ENCODE measurements at places on chromosomes 4 and X.
A peak's percentile ranks its signal among the peaks of the same experiment; 100 is the strongest.

- DNase-seq = no peak
Measured at GRCh38 chr4:128635141-128635954, 174.2 kb upstream of the JADE1 start.

- DNase-seq = no peak
Measured at GRCh38 chr4:187209921-187210613, 486.4 kb upstream of the FAT1 start.

GRCh38 chr4:130183096-130183495 is 1087.1 kb downstream of the C4orf33 start:
- no peak for DNase-seq

DNA sequence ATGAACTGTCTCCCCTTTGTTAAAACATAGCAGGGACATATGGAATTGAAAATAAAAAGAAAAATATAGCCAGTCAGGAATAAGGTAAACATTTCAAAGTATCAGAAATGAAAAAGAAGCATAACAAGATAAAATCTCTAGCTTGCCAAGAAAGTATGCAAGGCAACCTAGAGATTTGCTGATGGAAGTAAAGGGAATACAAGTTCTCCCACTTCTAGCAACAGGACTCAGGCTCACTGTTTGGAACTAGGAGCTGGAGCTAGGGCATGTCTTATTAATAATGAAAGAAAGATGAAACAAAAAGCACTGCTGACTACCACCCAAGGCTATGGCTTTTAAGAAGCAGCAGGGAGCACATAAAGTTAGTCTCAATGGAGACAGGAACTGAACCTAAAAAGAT is 18.2 kb downstream of the ANKRD50 start:
- no peak for DNase-seq

GRCh38 chr4:149555799-149556198 is 259.8 kb downstream of the IQCM start:
- no peak for DNase-seq

- peak; percentile 60 for DNase-seq
Measured at GRCh38 chr4:3044870-3045819, 29.2 kb downstream of the HTT-AS start.

DNA sequence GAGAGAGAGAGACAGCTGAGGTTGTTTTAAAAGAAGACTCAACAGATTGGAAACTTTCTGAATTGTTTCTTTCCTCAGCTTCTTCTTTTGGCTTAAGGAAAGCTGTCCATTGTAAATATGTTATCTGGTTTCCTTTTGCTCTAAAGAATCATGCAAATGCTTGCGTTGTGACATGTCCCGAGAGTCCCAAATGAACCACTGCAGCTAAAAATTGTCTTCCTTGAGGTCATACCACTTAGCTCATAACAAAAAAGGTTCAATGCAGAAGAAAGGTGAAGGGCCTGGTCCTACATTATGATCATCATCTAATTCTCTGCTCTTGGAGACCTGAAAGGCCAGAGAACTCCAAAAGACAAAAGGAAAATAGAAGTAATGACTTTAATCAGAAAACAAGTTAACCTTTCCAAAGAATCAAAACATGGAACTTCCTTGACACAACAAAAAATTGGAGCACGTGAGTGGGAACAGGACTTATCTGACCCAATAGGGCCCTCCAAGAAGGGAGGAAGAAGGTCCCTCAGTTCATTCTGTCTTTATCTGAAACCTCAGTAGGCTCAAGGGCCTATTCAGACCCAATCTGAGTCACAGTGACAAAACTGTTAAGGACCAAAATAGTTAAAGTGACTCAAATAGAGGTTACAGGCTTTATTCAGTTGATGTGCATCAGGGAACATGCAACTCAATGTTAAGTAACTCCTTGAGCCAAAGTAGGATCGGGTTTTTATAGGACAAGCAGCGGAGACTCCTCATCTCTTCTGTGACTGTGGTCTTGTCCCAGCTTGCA is 14.7 kb upstream of the VSIG1 start:
- DNase-seq = no peak

DNA sequence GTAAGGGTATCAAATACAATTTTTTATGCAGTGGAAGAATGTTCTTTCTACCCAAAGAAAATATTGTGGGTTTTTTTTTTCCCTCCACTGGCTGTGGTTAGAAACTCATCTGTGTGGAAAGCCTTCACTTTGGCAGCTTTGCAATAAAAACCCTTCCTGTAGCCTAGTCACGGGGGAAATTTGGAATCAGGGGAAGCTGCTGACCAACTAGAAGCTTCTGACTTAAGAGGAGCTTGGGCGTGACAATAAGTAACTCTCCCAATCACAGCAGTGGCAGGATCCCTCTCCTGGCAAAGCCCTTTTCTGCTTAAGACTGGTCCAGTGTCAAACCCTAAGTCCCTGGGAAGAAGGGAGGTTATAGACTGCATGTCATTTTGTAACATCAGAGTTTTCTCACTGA is 87.9 kb downstream of the LRRC66 start:
- no peak for DNase-seq

DNA sequence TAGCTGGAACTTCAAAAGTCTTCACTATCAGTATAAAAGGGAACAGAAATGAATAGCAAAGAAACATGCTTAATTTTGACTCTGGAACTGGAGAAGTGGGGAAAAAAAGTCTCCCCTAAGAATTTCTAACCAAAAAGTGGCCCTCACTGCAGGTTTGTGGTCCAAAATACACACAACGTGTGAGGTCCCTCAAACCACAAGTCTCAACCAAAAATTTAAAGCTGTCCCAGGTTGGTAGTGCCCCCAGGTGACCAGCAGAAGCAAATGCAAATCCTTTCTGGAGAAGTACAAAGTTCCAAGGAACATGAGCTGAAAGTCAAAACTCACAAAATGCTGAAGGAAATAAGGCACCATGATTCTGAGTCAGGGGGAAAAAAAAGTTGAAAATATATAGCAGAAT is 23.6 kb upstream of the VAMP7 start:
- DNase-seq = no peak

- no peak for DNase-seq
Measured at GRCh38 chr4:54218736-54219135, 10.4 kb upstream of the PDGFRA start.

- DNase-seq = no peak
Measured at GRCh38 chrX:150405006-150405405, 41.9 kb downstream of the MAMLD1 start.

- no peak for DNase-seq
Measured at GRCh38 chr4:134470544-134470943, 269.0 kb upstream of the PABPC4L start.

- peak; percentile 46 for DNase-seq
Measured at GRCh38 chrX:120365320-120365719, 3.4 kb downstream of the ATP1B4 start.

GRCh38 chr4:172127168-172127567 is 314.0 kb downstream of the GALNTL6 start:
- DNase-seq = no peak

DNA sequence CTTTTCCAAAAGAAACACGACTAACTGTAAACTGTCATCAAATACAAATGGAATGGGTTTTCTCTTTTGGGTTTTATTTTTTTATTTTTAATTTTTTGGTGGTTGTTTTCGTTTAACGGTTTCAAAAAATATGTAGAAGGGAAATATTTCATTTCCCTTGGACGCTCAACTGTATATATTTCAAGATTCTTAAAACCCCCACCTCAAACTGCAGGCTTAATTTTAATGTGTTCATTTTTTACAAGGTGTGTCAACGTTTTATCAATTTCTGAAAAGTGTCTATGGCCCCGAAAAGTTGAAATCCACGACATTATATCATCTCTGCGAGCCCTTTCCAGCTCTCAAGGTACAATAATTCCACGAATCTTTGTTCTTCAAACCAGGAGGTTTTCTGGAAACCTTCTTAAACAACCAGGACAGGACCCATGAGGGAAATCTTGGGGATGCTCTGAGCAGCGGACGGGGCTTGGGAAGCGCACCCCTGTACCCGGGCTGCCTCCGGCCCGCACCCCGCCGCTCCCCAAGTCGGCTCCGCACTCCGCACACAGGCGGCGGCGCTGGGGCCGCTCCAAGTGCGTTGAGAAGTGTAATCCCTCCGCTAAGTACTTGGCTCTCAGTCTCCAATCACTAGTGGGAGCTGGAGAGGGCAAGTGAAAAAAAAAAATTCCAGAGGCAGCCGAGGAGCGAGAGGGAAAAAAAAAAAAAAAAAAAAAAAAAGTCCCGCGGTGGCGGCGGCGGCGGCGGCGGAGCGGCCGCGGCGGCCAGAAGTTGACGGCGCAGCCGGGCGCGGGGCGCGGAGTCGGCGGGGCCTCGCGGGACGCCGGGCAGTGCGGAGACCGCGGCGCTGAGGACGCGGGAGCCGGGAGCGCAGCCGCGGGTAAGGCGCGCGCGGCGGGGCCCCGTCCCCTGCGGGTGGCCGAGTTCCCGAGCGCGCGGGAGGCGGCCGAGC is at the start of gene BMPR1B:
TSS of gene BMPR1B (plus strand) at position 764 of the 949 bp plus-strand sequence. CDS start 346,470 bp downstream, outside the sequence.
- no peak for DNase-seq

DNA sequence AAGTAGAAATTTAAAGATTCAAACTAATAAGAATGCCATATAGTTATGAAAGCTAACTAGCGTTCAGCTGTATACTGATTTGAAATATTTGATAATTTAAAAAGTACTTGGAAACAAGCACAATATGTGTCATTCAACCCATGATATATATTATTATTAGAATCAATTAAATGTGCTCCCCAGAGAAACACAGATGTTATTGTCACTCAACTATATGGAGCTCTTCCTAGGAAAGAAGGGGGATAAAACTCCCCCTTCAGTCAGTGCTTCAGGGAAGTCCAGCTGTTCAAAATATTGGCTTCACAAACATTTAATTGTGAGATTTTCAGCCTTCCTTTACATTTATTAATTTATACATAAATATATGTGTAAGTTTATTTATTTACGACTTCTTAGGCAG is 135.9 kb downstream of the SLC4A4 start:
- no peak for DNase-seq

- no peak for DNase-seq
Measured at GRCh38 chrX:26925088-26925487, 538.1 kb downstream of the PPP4R3C start.

Measured in CD4-positive, CD25-positive, alpha-beta regulatory T cell (primary cell).